ENCODE measurements at places on chromosomes 6 and 20. TPM values are rescaled to one million over a fixed set of nuclear protein-coding genes. Genes with fewer than 3 reads are reported as not detected.

Gene ZSCAN23
- total RNA-seq, result 1.1 TPM

Gene BPIFA1
- total RNA-seq, result not detected

Gene JAG1
- 1.3 TPM for total RNA-seq

Gene CPNE5
- 0.61 TPM for total RNA-seq

Gene DSP
- not detected for total RNA-seq

Gene CNBD2
- total RNA-seq, result 6.1 TPM

Gene ACOT8
- 26.5 TPM for total RNA-seq

Gene GABRR2
- 1.0 TPM for total RNA-seq

Gene CST7
- total RNA-seq, result 127 TPM

Gene SIRT5
- total RNA-seq, result 10.1 TPM

Gene BCKDHB
- 14.4 TPM for total RNA-seq

Gene IMPG1
- total RNA-seq, result not detected

Gene ULBP1
- 0.99 TPM for total RNA-seq

Gene PRND
- not detected for total RNA-seq

Gene CDSN
- not detected for total RNA-seq

Gene CEBPB
- total RNA-seq, result 55.2 TPM

Gene CCM2L
- total RNA-seq, result not detected

Gene ENPP1
- 1.2 TPM for total RNA-seq

Gene TCP11
- total RNA-seq, result not detected

Gene SCRT2
- not detected for total RNA-seq

Gene MAS1
- not detected for total RNA-seq

Gene SMLR1
- not detected for total RNA-seq

Gene DAAM2
- total RNA-seq, result not detected

Gene B3GAT2
- total RNA-seq, result 0.02 TPM

Gene CHRNA4
- not detected for total RNA-seq

Gene MTCH1
- total RNA-seq, result 127 TPM

Gene HCK
- 0.22 TPM for total RNA-seq

Gene LGSN
- not detected for total RNA-seq

Gene BHLHE23
- not detected for total RNA-seq

Gene C20orf141
- total RNA-seq, result not detected

Gene SLC25A27
- not detected for total RNA-seq

Measured in activated T-helper 1 cell treated with anti-CD3 and anti-CD28 coated beads, Interleukin-12 subunit alpha, Interleukin-12 subunit beta, Interleukin-2, Interleukin-4 antibody, amounts not matched to agents 30 ng/mL and 10 ng/mL and 1 ng/mL, durations not matched to agents 14 hours and 24 hours and 36 hours (primary cell).